ENCODE measurements at places on chromosomes 2 and 18. TPM values are rescaled to one million over a fixed set of nuclear protein-coding genes. Genes with fewer than 3 reads are reported as not detected.

KCNJ3 gene
- not detected for polyA plus RNA-seq

SPATA3 gene
- not detected for polyA plus RNA-seq

REG3G gene
- not detected for polyA plus RNA-seq

FN1 gene
- 0.52 TPM for polyA plus RNA-seq

CCDC85A gene
- not detected for polyA plus RNA-seq

DTNA gene
- not detected for polyA plus RNA-seq

PROKR1 gene
- polyA plus RNA-seq = not detected

CNGA3 gene
- not detected for polyA plus RNA-seq

ALPP gene
- not detected for polyA plus RNA-seq

DES gene
- not detected for polyA plus RNA-seq

GKN2 gene
- polyA plus RNA-seq = not detected

GNLY gene
- polyA plus RNA-seq = 13.5 TPM

L3MBTL4 gene
- polyA plus RNA-seq = 0.49 TPM

POMC gene
- 7.9 TPM for polyA plus RNA-seq

- H3K27ac ChIP-seq = no peak overlapping the region
- H3K4me3 ChIP-seq = no peak overlapping the region
- DNase-seq = no peak
- no peaks in the 10 kb centered on the region for H3K27me3 ChIP-seq
- H3K4me1 ChIP-seq = no peaks in the 10 kb centered on the region
- no peaks in the 10 kb centered on the region for H3K36me3 ChIP-seq
Observed at GRCh38 chr2:14776216-14776615, 143.7 kb downstream of the LRATD1 start.

DNA sequence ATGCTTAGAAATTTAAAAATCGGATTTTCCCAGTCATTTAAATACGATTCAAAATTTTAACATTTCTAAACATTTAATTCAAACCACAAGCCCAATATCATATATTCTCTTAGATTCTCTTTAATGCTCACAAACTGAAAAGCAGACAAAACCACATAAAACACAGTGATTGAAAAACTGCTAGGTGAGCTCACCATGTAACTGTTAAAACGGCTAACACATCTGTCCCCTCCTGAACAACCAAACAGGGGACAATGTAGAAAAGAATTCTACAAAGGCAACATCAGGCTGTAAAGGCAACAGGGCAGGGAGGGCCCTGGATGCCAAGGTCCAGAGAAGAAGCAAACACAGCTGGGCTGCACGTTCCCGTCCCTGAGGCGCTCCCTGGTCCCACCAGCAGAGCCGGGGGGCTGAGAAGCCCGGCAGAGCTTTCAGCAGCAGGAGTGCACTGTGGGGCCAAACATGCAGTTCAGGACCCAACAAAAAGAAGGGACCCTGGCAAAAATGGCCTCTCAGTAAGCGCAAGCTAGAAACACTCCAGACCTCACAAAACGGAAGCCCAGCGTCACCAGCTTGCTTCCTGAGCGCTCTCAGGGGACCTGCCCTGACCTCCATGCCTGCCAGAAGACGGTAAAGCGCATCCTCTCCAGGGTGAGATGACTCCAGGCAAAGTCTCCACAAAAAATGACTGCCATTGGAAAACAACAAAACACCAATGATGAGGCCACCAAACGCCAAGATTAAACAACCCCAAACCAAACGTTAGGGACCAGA lies 40.5 kb downstream of the NDUFA10 start:
- peaks cover 7% of the 10 kb centered on the region for H3K36me3 ChIP-seq
- no peak overlapping the region for H3K27ac ChIP-seq
- H3K4me1 ChIP-seq = no peaks in the 10 kb centered on the region

DNA sequence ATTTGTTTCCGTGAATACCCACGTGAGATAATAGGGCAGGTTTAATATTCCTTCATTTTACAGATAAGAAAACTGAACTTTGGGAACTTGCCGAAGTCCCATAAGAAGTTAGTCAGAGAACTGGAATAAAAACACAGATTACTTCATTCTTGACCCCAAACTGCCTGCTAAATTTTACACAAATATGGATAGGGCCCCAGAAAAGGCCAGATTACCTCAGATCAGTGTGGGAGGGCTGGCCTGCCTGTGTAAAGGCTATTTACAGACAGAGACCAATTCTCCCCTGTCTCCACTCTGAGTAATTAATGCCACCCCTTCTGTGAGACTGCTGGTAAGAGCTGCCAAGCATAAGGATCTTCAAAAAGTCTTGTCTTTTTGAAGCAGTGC lies 139.2 kb downstream of the MGAT5 start:
- H3K4me3 ChIP-seq = no peak overlapping the region
- H3K36me3 ChIP-seq = no peaks in the 10 kb centered on the region
- H3K27ac ChIP-seq = no peak overlapping the region

GRCh38 chr18:61845197-61845596 lies 47.6 kb downstream of the RNF152 start:
- H3K4me3 ChIP-seq = no peak overlapping the region
- H3K4me1 ChIP-seq = no peaks in the 10 kb centered on the region
- H3K27me3 ChIP-seq = no peaks in the 10 kb centered on the region
- DNase-seq = no peak
- H3K27ac ChIP-seq = no peak overlapping the region
- H3K36me3 ChIP-seq = no peaks in the 10 kb centered on the region

- H3K27me3 ChIP-seq = no peaks in the 10 kb centered on the region
- no peaks in the 10 kb centered on the region for H3K4me1 ChIP-seq
- no peak overlapping the region for H3K27ac ChIP-seq
Observed at GRCh38 chr18:36672437-36673344, 156.1 kb downstream of the TPGS2 start.

DNA sequence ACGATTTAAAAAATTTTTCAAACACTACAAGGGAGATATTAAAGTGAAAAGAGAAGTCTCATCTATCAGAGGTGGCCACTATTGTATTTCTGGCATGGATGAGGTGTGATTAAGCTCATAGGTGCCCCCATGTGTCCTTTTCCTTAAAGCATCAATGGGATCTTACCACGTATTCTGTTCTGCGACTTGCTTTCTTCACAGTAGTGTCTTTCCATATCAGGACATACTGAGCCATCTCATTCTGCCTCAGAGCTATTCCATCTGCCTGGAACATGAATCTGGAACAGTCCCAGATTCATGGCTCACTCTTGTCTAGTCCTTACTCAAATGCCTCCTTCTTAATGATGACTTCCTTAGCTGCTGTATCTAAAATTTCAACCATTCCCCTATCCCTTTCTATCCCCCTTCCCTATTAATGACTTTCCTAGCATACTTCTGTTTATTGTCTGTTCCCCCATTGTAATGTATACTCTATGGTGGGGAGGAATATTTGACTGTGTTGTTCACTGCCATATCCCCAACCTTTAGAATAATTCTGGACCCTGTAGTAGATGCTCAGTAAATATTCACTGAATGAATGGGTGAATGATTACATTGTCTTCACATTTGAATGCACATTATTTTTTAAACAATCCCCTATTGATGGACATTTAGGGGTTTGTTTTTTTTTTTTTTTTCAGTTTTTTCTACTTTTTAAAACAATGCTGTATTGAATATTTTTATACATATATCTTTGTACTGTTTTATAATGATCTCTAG lies 11.1 kb downstream of the STAMBP start:
- no peak overlapping the region for H3K27ac ChIP-seq
- no peak for DNase-seq
- no peaks in the 10 kb centered on the region for H3K27me3 ChIP-seq
- no peaks in the 10 kb centered on the region for H3K36me3 ChIP-seq
- H3K4me3 ChIP-seq = no peak overlapping the region

- H3K4me3 ChIP-seq = no peak overlapping the region
- H3K27me3 ChIP-seq = no peaks in the 10 kb centered on the region
- H3K4me1 ChIP-seq = no peaks in the 10 kb centered on the region
- no peak overlapping the region for H3K27ac ChIP-seq
- DNase-seq = no peak
Observed at GRCh38 chr18:44066541-44066940, 614.1 kb upstream of the SETBP1 start.

- no peaks in the 10 kb centered on the region for H3K36me3 ChIP-seq
- H3K4me1 ChIP-seq = peaks cover 33% of the 10 kb centered on the region
- no peak for DNase-seq
- peak overlapping the region; percentile 98 for H3K27ac ChIP-seq
- no peak overlapping the region for H3K4me3 ChIP-seq
Observed at GRCh38 chr2:230414302-230414701, 1.7 kb upstream of the SP100 start.

DNA sequence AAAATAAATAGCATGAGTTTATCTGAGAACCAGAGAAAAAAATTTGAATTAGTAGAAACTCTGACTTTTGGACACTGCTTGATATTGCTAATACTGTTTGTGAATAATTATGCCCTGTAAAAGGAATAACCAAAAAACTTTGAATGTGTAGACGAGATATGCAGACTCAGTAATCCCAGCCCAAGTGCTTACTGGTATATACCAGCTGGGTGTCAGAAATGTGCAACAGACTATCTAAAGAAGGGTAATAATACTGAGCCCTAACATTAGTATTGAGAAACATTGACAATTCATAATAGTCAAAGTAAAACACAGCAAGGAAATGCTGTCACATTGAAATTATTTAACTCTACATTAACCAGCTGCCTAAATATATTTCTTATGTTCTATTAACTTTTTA lies 60.5 kb upstream of the ZC3H15 start:
- DNase-seq = no peak
- H3K27me3 ChIP-seq = no peaks in the 10 kb centered on the region
- peaks cover 9% of the 10 kb centered on the region for H3K4me1 ChIP-seq
- no peaks in the 10 kb centered on the region for H3K36me3 ChIP-seq
- H3K4me3 ChIP-seq = no peak overlapping the region
- no peak overlapping the region for H3K27ac ChIP-seq

DNA sequence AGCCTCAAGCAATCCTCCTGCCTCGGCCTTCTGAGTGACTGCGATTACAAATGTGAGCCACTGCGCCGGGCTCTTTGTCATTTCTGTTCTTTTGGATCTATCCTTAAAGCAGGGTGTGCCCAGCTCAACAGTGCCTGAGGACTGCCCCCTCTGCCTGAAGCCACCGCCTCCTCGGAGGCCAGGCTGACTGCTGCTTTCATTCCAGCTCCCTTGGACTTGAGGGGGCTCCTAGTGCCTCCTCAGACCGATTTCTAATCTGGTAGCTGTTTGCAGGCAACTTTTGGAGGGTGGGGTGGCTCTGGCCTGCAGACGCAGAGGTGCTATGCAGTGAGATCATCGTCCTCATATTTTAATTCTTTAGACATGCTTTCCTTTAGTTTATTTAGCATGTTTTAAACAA lies 35.9 kb upstream of the KLF11 start:
- no peak overlapping the region for H3K27ac ChIP-seq
- H3K4me3 ChIP-seq = no peak overlapping the region
- no peak for DNase-seq
- H3K27me3 ChIP-seq = no peaks in the 10 kb centered on the region

DNA sequence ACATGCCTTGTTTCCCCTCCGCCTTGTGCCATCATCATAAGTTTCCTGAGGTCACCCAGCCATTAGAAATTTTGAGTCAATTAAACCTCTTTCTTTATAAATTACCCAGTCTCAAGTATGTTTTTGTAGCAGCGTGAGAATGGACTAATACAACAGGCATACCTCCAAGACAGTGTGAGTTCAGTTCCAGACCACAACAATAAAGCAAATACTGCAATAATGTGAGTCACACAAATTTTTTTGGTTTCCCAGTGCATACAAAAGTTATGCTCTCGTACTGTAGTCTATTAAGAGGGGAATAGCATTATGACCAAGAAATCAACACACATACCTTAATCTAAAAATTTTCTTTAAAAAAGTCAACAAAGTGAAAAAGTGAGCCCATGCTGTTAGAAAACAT lies 217.2 kb downstream of the NR4A2 start:
- no peak overlapping the region for H3K4me3 ChIP-seq
- DNase-seq = no peak
- no peaks in the 10 kb centered on the region for H3K4me1 ChIP-seq

DNA sequence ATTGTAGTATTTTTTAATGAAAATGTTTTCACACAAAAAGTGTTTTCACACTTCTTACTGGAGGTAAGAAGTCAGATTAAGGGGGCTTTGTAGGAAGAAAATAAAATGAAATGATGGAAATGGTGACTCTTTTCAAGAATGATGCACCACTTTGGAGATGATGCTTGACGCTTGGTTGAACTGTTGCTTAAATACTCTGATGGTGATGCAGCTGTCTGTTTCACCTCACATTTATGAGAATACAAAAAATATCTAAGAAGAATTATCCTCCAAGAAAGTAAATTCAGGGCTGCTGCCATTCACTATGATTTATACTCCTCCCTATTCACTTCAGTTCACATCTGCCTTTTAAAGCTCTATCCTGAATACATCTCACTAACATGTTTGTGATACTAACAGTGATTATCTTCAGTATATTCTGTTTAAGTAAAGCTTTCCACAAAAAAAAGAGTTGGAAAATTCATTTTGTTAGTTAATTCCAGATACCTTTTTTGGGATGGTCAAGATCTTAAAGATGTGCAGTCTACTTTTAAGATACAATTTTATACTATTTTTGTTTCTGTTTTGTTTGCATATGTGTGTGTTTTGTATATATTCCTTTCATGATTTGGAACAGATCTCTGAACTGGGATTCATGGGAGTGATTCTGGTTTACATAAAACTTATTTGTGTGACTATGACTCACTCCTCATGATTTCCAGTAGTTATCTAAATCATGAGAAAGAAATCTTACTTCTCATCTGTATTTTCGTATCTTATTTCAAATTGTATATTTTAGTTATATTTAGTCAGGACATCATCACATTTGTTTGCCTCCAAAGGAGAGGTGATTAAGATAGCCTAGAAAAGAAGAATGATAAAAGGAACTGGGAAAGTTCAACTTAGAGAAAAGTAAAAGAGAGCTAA lies 53.1 kb downstream of the SLC39A10 start:
- H3K27me3 ChIP-seq = no peaks in the 10 kb centered on the region
- no peaks in the 10 kb centered on the region for H3K4me1 ChIP-seq
- no peaks in the 10 kb centered on the region for H3K36me3 ChIP-seq
- no peak overlapping the region for H3K4me3 ChIP-seq
- H3K27ac ChIP-seq = no peak overlapping the region

- H3K4me3 ChIP-seq = no peak overlapping the region
- no peaks in the 10 kb centered on the region for H3K4me1 ChIP-seq
- no peak for DNase-seq
- H3K27me3 ChIP-seq = no peaks in the 10 kb centered on the region
- H3K36me3 ChIP-seq = no peaks in the 10 kb centered on the region
- H3K27ac ChIP-seq = no peak overlapping the region
Observed at GRCh38 chr2:33146102-33146501, 199.3 kb downstream of the LTBP1 start.

- no peaks in the 10 kb centered on the region for H3K36me3 ChIP-seq
- H3K27me3 ChIP-seq = no peaks in the 10 kb centered on the region
- H3K4me1 ChIP-seq = no peaks in the 10 kb centered on the region
- no peak overlapping the region for H3K4me3 ChIP-seq
- no peak for DNase-seq
- H3K27ac ChIP-seq = no peak overlapping the region
Observed at GRCh38 chr18:37492952-37493351, 72.6 kb downstream of the CELF4 start.

All from naive thymus-derived CD4-positive, alpha-beta T cell (primary cell).